ENCODE measurements at places on chromosomes 5 and 9.

DNA sequence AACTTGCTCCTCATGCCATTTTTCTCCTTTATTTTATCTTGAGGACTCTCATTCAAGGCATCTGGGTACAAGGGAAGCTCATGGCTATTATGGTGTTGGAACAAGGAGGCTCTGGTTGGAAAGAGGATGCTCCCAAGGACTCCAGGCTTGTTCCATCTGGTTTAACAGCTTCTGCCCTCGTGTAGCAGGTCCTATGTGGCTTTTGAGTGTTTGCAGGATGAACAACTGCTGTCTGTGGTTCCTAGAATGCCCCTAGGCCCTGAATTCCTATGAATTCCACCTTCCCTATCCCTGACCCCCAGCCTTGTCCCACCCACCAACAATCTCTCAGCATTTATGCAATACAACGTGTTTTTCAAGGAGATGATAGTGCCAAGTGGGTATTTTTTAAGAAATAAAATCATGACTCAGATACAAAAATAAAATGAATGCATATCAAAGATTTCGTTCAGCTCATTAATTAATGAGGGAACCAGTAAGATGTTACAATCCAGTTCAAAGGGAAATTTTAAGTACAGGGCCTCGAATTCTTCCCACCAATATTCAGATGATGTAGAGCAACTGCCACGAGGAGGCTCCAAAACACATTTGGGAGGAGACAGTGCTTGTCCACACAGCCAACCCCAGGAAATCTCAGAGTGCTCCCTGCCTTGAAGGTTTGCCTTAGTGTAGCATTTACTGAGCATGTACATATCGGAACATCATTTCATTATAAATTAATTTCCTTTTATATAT, 182.0 kb downstream of the MUSK start:
- no peak for DNase-seq

DNA sequence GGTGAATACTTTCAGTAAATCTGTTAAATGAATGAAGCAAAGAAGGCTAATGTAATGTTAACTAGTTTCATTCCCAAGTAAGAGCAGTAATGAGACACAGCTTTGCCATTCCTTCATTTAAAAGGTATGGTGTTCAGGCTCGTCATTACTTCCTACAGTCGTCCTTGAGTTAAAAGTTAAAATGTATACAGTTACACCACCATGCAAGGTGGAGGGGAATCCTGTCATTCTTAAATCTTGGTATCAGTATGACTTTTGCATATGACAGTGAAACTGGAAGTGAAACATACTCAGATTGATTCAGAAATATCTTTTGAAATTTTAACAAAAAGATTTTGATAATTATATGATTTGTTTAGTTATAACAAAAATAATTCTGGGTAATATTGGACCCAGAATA, 25.9 kb downstream of the MTRR start:
- DNase-seq, result no peak

- no peak for DNase-seq
These were observed 35.4 kb upstream of the BNIP1 start for GRCh38 chr5:173108914-173109313.

DNA sequence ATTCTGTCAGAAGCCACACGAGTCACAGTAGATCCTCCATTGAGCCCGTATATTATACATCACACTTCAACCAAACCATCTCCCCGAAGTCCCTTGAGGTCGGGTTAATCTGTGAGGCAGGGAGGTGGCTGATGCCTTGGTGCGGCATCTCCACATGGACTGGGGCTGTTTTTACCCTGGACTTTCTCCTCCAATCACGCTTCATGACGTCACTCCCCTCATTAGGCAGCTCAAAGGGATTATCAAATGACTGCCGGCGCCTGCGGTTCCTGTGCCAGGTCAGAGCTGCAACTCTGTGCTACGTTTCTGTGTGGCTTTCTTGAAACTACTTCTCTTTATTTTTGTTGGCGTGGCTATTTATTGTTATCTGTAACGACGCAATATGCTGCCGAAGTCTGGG, 53.7 kb downstream of the TMOD1 start:
- DNase-seq, result no peak

GRCh38 chr9:72364679-72365524, at the start of gene ZFAND5:
Gene ZFAND5 (minus strand): TSS chr9:72365208. CDS start chr9:72360778, 4,430 bp downstream.
- peak; percentile 95 for DNase-seq

DNA sequence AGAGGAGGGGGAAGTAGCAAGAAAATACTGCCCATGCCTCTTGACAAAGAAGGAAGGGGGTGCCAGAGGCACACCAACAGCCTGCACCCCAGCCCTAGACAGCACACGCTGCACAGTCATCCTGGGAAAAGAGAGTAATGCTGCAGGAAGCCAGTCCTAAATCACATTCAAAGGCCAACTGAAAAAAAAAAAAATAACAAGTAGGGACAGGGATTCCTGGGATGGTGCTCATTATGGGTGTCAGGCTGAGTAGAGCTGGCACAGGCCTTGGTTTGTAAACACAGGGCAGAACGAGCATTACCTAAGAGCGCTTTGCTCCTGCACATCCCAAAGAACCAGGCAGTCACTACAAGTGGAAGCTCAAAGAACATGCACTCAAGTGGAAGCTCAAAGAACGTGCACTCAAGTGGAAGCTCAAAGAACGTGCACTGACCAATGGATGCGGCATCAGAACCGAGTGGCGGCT, 7.8 kb downstream of the RAPGEF1 start:
- DNase-seq, result peak; percentile 44

Measured in activated CD4-positive, alpha-beta T cell treated with anti-CD3 and anti-CD28 coated beads, Interleukin-2, amount 50 U/mL, for 48 hours (primary cell).